Type B pancreatic cell (in vitro differentiated cells): ENCODE measurements at places on chromosomes 2 and 18. TPM values are rescaled to one million over a fixed set of nuclear protein-coding genes. Genes with fewer than 3 reads are reported as not detected.

GRCh38 chr2:65276609-65277008 lies 49.0 kb downstream of the ACTR2 start:
- no peak for DNase-seq

DNA sequence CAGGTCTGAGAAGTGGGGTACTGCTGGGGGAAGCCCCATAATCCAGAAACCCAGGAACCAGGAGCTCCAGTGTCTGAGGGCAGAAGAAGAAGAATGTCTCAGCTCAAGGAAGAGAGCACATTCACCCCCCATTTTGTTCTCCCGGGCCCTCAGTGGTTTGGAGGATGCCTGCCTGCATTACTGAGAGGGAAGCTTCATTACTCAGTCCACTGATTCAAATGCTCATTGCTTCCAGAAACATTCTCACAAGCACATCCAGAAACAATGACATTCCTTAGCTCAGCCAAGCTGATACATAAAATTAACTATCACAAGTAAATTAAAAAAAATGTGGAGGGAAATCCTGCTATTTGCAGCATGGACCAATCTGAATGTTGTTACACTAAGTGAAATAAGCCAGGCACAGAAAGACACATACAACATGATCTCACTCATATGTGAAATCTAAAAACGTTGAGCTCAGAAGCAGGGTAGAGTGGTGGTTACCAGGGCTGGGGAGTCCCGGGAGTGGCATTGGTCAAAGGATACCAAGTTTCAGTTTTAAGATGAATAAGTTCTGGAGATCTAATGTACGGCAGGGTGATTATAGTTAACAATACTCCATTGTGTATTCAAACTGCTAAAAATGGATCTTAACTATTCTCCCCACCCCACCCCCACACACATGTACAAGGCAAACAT lies 459.3 kb downstream of the GALR1 start:
- no peak for DNase-seq

GRCh38 chr2:39593439-39594393 lies 72.0 kb upstream of the TMEM178A start:
- DNase-seq = no peak

- DNase-seq = no peak
These were observed 1252.2 kb upstream of the TMEFF2 start for GRCh38 chr2:193446967-193447366.

- no peak for DNase-seq
These were observed 9.0 kb upstream of the YWHAQ start for GRCh38 chr2:9639740-9640343.

DNA sequence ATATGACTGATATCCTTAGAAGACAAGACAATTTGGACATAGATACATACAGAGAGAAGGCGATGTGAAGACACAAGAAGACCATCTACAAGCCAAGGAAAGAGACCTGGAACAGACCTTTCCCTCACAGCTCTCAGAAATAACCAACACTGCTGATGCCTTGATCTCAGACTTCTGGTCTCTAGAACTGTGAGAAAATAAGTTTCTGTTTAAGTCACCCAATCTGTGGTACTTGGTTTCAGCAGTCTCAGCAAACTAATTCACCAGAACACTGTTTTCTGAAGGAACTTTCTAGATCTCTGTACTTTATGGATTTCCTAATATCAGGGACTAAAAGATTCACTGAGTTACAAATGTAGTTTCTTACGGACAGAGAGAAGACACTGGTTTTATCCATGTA lies 58.8 kb downstream of the NAB1 start:
- DNase-seq = no peak

DNA sequence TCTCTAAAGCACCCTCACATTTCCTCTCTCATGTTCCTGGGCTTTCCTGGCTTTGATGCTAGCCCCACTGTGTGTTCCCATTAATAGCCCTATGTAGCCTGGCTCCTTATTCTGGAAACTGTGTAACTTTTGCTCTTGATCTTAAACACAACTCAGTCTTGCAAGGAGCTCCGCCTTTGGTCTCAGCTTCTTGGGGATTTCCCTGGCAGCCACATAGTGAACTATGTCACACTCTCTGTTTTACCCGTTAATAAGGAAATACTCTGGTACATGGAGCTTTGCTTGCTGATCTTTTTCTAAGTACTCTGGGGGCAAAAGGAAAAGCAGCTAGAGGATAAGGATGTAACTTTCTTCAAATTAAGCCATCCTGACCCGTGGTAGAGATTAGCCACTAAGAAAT lies 259.3 kb downstream of the NEDD4L start:
- DNase-seq = no peak

DNA sequence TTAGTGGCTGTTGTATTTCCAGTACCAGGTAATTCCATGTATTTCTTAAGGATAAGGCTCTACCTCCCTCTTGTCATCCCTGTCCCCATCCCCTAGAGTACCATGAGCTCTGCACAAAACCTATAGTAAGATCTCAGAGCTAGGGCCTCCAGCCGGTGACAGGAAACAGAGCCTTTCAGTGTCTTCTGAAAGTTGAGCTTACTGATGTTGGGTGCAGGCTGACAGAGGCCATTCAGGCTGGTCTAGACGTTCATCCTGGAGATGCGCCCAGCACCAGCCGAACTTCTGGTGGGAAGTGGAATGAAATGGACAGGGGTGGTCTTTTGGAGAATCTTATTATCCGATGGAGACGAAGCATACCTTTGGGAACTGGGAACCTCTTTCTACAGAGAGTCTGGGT lies 16.7 kb upstream of the LYPD6B start:
- peak; percentile 24 for DNase-seq

GRCh38 chr2:217329023-217329431 lies 469.2 kb upstream of the TNP1 start:
- DNase-seq = no peak

GRCh38 chr2:71635798-71636197 lies 182.4 kb downstream of the DYSF start:
- no peak for DNase-seq

- DNase-seq = no peak
These were observed 246.0 kb downstream of the LRRTM1 start for GRCh38 chr2:80058562-80058961.

GRCh38 chr2:217757108-217757463 lies 245.7 kb downstream of the TNS1 start:
- DNase-seq = no peak

GRCh38 chr2:175844169-175844568 lies 157.9 kb downstream of the LNPK start:
- no peak for DNase-seq

DNA sequence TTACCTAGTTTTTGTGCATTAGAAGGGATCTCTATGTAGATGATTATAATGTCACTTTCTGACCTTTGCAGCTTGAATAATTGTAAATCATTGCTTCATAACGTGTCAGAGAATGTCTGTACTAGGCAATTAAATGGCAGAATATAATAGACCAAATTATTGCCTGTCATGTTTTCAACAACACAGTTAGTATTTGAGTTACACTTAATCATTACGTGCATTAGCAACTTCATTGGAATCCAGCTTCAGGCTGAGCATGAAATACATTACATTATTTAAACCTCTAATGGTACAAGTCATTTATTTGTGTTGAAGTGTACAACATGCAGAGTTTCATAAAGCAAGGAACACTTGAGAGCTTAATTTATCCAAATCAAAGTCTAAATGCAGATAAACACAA lies 48.0 kb downstream of the ZNF407 start:
- DNase-seq = no peak

GRCh38 chr2:37189452-37190153 lies 1.1 kb upstream of the SULT6B1 start:
- DNase-seq = no peak

DNA sequence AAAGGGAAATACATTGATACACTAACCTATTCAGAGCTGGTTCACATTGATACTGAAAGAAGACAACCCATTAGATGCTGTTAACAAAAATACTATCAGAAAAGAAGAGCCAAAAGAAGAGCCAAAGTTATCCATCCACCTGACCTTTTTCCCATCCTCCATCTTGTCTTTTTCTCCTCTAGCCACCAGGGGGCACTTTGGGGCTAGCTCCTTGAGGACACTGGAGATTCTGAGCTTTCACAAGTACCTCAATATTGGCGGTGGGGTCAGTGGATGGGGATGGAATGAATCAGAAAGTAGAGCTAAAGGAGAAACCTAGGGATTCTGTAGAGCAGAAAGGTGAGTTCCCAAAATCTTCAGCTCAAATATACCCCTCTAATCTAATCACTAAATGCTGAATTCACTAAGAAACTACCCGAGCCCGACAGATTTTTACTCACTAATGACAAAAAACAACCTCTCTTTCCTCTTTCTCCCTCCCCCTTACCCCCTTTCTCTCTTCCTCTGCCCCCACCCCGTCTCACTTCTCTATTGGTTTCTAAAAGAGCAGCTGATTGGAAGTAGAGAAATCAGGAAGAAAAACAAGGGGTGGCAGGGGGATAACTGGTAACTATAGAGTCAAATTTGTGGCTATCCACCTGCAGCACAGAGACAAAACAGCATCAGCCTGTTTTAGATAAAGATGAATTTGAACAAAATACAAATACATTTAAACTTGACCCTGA lies 203.3 kb downstream of the TCF4 start:
- no peak for DNase-seq

GRCh38 chr18:75201282-75202270 lies 7.4 kb downstream of the PTGR3 start:
- no peak for DNase-seq

GRCh38 chr18:22765896-22766295 lies 167.2 kb upstream of the RBBP8 start:
- no peak for DNase-seq

DNA sequence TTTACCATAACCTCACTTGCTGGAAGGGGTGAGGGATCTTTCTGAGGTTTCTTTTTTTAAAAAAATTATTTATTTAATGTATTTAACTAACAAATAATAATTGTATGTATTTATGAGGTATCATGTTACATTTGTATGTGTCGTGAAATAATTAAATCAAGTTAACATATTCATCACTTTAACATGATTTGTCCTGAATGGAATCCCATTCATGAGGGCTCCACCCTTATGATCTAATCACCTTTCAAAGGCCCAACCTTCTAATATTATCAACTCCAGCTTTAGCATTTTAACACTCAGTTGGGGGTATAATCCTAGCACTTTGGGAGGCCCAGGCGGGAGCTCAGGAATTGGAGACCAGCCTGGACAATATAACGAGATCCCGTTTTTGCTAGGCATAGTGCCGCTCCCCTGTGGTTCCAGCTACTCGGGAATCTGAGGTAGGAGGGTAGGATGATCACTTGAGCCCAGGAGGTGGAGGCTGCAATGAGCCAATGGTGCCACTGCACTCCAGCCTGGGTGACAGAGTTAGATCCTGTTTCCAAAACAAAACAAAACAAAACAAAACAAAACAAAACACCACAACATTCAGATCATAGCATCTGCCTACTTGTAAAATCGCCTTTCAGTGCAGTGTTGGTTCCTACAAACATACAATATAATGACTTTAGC lies 1.1 kb upstream of the TAF4B start:
- no peak for DNase-seq

- DNase-seq = no peak
These were observed 182.6 kb downstream of the GULP1 start for GRCh38 chr2:188474316-188474715.

DNA sequence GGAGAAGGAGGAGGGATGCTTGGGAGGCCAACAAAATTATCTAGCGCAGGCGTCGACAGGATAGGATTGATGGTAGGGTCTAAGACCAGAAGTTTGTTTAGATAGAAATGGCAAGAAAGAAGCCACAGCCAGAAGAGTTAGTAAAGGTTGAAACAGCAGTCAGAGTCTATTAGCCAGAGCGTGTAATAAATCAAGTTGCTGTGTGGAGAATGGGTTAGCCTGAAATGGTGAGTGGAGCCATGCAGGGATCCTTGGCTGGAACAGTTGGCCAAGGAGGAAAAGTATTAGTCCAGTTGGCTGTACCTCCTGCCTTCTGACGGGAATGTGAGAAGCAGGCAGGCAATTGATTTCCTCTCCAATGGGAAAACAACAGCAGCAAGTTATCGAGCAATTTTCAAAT lies 190.7 kb upstream of the CCDC68 start:
- no peak for DNase-seq

DNA sequence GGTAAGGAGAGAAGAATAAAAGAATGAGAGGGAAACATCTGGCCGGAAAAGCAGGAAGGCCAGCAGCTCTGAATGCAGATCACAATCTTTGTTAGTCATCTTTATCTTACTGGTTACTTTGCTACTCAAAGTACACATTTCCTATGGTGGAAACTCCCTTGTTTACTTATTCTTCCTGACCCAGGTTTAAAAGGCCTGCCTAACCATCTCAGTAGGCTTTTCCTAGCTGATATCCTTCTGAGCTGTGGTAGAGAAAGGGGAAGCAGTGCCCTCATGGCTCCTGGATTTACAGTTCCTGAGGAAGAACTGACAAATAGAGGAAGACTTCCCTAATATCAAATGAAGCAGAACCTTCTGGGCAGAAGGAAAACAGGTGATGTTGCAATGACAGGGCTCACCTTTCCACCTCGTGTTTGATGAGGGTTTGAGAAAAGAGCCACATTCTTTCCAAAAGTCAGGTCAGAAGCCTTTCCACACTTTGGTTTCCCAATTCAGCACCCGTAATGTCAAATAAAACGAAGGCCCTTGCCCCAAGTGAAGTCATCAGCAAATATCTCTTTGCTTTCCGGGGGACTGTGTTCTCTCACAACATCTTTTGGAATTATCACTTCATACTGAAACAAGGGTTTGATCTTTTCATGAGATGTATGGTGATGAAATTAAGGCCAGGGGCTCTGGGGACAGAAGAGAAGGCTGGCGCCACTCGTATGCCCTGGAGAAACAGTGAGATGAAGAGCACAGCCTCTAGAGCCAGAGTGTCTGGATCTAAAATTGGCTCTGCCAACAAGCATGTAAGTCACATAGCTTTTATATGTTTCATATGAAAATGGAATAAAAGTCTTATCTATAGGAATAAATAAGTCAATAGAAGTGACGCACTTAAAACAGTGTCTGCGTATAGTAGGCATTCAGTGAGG lies 26.7 kb upstream of the APOB start:
- DNase-seq = no peak

DNA sequence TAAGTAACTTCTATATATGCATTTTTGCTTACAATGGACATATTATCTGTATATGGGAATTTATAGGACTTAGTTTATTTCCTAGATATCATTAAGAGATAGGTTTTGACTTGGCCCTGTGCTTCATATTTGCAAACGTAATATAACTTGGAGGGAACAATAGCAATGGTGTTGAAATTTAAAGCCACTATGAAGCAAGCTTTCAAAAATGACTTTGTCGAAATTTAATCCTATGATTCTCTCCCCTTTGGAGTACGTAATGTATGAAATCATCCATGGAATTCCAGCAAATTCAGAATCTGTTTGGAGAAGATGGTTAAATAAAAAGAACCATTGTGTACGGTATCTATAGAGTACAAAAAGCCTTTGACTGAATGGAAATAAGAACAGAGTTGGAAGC lies 486.3 kb downstream of the ARHGAP15 start:
- no peak for DNase-seq

- no peak for DNase-seq
These were observed 2.5 kb upstream of the MAT2A start for GRCh38 chr2:85536479-85536878.

- DNase-seq = no peak
These were observed 21.2 kb upstream of the MAP3K20 start for GRCh38 chr2:173054466-173054865.

Gene CYP27A1
- total RNA-seq = 6.5 and 6.9 TPM in 2 replicates

Gene CDKL4
- 0.57 and 1.8 TPM in 2 replicates for total RNA-seq

Gene PKDCC
- 81.8 and 158 TPM in 2 replicates for total RNA-seq

Gene GKN2
- 0.92 TPM in 1 of 2 replicates, not detected in the other for total RNA-seq

Gene KCNE4
- total RNA-seq = 2.5 and 3.2 TPM in 2 replicates

Gene CHRND
- 0.60 TPM in 1 of 2 replicates, not detected in the other for total RNA-seq

Gene UGT1A10
- not detected in 2 replicates for total RNA-seq

Gene NEU2
- total RNA-seq = 0.33 TPM in 1 of 2 replicates, not detected in the other

Gene EIF2B4
- 43.9 and 56.0 TPM in 2 replicates for total RNA-seq

Gene SLC5A7
- total RNA-seq = 0.36 and 2.2 TPM in 2 replicates

Gene AGFG1
- 63.2 and 75.6 TPM in 2 replicates for total RNA-seq
